HT1080 (cell line): ENCODE measurements at places on chromosomes 2 and 18.

- peak; percentile 65 for DNase-seq
These were observed 154.8 kb downstream of the ZEB2 start for GRCh38 chr2:144364944-144365738.

DNA sequence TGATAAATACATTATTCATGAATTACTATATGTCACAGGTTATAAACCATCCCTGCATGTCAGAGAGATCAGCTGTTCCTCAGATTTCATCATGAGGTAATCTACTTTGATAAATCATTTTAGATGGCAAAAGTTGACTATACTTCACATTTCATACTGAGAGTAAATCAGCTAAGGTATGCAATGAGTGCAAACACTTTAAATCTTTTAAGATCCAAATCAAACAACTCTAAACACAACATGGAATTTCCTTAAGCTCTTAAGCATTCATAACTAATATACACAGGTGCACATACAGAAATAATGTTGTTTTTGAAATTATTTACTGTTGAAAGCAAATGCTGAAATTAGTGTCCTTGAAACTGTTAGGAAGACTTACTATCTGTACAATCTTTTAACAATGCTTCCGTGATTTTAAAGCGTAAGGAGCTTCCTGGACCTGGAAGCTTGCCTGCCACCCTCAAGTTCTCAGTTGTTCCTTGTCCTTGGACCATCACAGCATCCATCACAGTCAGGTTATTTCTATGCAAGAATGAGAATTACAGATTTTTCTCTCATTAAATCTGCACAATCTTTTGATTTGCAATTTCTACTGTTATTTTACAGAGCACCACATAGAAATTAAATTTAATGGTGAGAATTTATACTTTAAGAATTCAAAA is 83.2 kb downstream of the ZAP70 start:
- no peak for DNase-seq

DNA sequence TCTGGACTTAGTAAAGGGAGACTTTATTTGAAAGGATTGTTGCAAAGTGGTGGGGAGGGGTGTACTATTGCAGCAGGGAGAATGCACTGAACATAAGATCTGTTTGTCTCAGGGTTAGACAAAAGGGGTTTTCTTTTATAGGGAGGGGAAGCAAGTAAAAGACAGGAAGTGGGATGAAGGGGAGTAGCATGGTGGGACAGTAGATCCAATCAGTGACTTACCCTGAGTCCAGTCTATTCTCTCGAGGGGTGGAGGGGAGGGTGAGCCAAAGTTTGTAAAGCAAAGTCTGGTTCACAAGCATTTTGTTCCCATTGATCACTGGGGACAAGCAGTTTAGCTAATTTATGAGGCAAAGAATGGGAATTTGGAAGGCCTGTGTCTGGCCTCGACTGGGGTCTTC is 35.0 kb upstream of the CYP27C1 start:
- peak; percentile 67 for DNase-seq

DNA sequence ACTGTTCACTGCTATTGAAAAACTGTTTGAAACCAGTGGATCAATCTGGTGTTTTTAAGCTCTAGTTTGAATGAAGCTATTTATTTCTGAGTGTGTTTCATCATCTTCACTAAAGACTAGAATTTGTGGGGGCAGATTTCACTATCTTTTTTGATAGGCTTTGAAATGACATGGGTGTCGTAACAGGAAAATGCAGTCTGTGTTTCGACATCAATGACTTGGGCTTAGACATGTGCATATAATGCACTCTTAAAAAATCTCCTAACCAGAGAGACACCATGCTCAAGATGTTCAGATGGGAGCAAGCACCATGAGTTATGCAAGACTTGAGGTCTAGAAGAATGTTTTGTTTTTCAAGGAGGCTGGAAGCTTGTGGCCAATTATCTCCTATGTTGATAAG is 221.6 kb downstream of the GPD2 start:
- DNase-seq: no peak

- DNase-seq: no peak
These were observed 4.1 kb downstream of the RUFY4 start for GRCh38 chr2:218073185-218073584.

GRCh38 chr2:241771286-241772062 is 5.1 kb upstream of the GAL3ST2 start:
- no peak for DNase-seq
